Stomach (tissue), 19 donors: ENCODE measurements at places on chromosomes 11 and 22. TPM values are rescaled to one million over a fixed set of nuclear protein-coding genes. Genes with fewer than 3 reads are reported as not detected.
A peak's percentile ranks its signal among the peaks of the same experiment; 100 is the strongest.

DNA sequence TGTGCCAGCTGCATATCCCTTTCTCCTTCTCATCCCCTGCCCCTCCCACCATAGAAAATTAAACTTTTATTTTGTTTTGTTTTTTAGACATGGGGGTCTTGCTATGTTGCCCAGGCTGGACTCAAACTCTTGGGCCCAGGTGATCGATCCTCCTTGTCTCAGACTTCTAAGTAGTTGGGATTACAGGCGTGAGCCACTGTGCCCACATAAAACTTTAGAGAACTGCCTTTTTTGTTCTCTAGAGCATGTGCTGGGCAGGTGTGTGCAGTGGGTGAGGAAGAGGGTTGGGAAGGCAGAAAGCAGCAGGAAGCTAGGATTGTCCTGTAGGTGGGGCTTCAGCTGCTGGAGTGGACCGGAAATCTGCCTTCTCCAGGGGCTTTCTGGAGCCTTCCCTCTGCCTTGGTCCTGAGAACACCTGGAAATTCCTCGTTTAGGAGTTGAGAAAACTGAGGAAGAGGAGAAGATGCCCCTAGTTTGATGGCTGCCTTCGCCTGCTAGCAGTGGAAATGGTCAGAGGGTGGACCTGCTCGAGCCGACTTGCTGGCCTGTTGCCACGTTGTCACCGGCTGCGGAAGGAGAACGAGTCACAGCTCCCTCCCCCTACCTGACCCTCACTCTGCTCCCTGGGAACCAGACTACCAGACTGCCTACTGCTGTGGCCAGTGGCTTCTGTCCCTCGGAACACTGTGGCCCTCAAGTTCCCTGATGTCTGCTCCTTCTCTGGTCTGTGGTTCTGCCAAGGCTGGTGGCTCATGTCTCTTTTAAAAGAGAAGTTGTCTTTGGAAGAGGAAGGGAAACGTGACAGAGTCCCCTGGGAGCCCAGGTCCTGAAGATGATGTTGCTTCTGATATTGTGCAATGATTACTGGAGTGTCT lies 4.0 kb downstream of the ST14 start:
- no peaks in the 10 kb centered on the region for H3K27me3 ChIP-seq
- peak overlapping the region; percentile 44 for H3K27ac ChIP-seq
- peak; percentile 80 for DNase-seq

- H3K4me3 ChIP-seq, result no peak overlapping the region
- H3K27me3 ChIP-seq, result no peaks in the 10 kb centered on the region
- H3K36me3 ChIP-seq, result no peaks in the 10 kb centered on the region
- H3K4me1 ChIP-seq, result no peaks in the 10 kb centered on the region
- no peak for DNase-seq
- no peak overlapping the region for H3K27ac ChIP-seq
Observed at GRCh38 chr11:132072044-132072857, 701.8 kb downstream of the NTM start.

- H3K4me3 ChIP-seq, result no peak overlapping the region
- no peaks in the 10 kb centered on the region for H3K27me3 ChIP-seq
- H3K27ac ChIP-seq, result no peak overlapping the region
- no peaks in the 10 kb centered on the region for H3K4me1 ChIP-seq
Observed at GRCh38 chr11:120917559-120918239, 106.2 kb upstream of the TBCEL start.

DNA sequence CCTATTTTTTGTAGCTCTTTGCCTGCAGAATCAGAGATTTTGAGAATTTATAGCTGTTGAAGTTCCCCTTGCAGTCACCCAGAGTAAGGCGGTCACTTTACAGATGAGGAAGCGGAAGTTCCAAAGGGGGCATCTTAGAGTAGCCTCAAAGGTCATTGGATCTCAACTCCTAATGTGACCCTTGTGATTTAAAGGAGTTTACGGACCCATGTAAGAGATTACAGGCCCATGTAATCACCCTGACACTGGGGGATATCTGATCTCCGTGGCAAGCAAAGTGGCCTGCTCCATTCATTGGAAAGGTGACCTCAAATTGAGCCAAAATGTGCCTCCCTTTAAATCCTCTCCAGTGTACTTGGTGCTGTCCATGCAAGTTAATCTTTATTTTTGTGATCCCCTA lies 15.7 kb downstream of the P2RX3 start:
- no peaks in the 10 kb centered on the region for H3K36me3 ChIP-seq
- peaks cover 5% of the 10 kb centered on the region for H3K4me1 ChIP-seq
- no peak for DNase-seq

Gene KDM4D
- not detected for total RNA-seq

Gene YIF1A
- 11.6 TPM for total RNA-seq

Gene CLMP
- total RNA-seq, result 43.2 TPM

Gene ANO9
- 208 TPM for total RNA-seq
